ENCODE measurements at places on chromosomes 2 and 18.

DNA sequence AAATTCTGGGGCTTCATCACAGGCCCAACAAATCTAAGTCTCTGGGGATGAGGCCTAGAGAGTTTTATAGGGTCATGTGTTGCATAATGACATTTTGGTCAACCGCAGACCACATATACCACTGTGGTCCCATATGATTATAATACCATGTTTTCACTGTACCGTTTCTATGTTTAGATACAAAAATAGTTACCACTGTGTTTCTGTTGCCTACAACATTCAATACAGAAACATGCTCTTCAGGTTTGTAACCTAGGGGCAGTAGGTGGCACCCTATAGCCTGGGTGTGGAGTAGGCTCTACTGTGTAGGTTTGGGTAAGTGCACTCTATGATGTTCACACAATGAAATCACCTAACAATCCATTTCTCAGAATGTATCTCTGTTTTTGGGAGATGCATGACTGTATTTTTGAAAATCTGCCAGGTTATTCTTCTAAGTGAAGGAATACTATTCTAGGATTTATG is 485.2 kb downstream of the PTPRM start:
- no peak for DNase-seq

GRCh38 chr2:164922134-164922533 is 33.2 kb downstream of the SLC38A11 start:
- no peak for DNase-seq

- DNase-seq = no peak
These were observed 106.9 kb upstream of the CD302 start for GRCh38 chr2:159904959-159905305.

GRCh38 chr2:10452312-10452711 is 4.2 kb upstream of the ODC1 start:
- no peak for DNase-seq

DNA sequence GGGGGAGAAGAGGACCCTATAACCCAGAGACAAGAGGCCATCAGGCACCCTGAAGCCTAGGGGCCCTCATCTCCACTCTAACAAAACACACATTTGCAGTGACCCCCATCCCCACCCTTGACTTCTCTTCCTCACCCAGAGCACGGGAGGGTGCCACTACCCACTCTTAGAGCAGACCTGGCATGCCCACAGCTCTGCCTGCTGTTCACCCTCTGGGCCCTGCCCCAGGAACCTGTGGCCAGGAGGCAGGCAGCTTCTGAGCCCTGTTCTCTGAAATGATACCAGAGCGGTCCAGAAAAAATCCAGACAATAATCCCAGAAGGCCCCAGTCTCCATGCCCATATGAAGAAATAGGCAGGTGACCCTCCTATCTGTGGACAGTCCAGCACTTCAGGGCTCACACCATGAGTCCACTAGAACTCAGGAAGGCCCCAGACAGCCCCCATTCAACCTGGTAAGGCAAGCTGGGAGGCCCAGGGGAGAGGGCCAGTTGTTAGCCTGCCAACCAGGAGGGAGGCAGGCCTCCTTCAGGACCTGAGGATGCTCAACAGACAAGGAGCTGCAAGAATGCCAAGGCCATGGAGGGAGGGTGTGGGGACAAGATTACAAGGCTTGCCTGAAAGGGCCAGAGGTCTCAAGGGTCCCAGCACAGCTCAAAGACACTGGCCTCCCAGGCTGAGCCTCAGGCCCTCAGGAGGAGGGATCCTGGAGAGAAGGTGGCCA is 75.0 kb downstream of the TNS1 start:
- DNase-seq = no peak

GRCh38 chr2:60553495-60554073 is at the start of gene BCL11A:
BCL11A (minus strand) TSS chr2:60553654; CDS start chr2:60553270, 384 bp downstream.
- DNase-seq = peak; percentile 61

DNA sequence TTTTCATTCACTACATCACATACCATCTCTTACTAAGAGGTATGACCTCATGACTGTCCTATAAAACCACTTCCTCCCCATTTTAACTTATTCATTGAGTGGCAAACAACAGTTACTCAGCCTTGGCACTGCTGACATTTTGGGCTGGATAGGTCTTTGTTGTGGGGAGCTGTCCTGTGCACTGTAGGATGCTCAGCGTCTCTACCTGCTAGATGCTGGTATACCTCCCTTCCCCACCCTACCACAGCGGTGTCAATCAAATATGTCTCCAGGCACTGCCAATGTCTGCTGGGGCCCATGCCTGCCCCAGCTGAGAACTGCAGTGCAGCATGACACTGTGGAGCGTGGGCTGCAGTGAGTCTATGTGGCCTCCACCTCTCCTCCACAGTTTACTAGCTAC is 76.3 kb upstream of the MGAT4A start:
- no peak for DNase-seq

GRCh38 chr2:173216051-173216450 is 138.6 kb upstream of the CDCA7 start:
- DNase-seq = no peak

- DNase-seq = no peak
These were observed 152.6 kb upstream of the PELI1 start for GRCh38 chr2:64296695-64297346.

DNA sequence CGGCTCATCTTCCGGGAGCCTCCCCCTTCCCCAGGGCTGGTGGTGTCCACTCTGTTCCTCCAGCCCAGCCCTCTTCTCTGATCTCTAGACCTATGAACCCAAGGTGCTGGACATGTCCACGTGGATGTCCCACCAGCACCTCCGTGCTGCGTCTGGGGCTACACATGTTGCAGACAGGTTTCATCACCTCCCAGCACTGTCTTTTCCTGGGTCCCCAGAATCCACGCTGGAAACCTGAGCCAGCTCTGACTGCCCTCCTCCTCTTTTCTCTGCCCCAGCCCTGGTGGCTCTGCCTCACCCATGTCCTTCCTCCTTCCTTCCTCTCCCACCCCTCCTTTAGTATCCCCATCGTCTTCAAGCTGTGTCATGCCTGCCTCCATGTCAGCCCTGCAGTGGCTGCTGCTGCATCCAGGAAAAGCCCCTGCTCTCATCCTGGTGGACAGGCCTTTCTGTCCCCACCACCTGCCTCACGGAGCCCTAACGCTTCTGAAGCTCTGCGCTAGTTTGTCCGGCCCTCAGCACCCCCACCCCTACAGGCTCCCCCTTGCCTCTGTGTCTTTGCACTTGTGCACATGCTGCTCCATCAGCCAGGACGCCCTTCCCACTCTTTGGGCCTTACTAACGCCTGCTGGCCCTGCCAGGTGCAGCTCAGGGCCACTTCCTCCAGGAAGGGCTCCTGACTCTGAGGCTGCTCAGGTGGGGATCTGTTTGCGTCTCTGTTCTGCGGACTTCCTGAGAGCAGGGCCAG is 105.9 kb downstream of the DYSF start:
- DNase-seq = no peak

- DNase-seq = no peak
These were observed 1.2 kb downstream of the ERMN start for GRCh38 chr2:157324331-157324843.

DNA sequence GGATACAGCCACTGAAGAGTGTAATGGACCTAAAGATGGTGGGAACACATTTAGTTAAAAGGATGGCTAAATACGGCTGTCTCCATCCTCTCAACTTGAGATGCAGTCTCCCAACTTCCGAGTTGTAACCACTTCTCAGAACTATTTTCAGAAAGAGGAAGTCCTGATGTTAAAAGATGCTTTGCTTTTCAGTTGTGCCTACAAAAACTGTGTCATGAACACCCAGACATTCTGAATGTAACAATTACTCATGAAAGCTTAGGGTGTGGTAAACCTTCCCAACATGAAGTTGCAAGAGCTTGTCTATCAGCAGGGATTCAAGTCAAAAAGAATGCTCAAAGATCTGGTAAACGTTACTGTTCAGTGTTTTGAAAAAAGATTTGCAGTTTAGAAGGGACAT is 147.9 kb downstream of the DOCK10 start:
- no peak for DNase-seq

GRCh38 chr2:222049946-222050345 is 248.9 kb downstream of the PAX3 start:
- DNase-seq = no peak

DNA sequence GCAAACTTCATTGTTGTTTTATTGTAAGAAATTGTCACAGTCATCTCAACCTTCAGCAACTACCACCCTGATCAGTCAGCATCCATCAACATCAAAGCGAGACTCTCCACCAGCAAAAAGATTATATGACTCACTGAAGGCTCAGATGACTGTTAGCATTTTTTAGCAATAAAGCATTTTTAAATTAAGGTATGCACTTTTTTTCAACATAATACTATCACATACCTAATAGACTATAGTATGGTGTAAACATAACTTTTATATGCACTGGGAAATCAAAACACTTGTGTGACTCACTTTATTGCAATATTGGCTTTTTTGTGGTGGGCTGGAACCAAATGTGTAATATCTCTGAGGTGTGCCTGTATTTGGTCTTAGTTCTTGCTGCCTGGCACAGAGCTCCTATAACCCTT is 15.6 kb downstream of the SCN1A start:
- DNase-seq = no peak

DNA sequence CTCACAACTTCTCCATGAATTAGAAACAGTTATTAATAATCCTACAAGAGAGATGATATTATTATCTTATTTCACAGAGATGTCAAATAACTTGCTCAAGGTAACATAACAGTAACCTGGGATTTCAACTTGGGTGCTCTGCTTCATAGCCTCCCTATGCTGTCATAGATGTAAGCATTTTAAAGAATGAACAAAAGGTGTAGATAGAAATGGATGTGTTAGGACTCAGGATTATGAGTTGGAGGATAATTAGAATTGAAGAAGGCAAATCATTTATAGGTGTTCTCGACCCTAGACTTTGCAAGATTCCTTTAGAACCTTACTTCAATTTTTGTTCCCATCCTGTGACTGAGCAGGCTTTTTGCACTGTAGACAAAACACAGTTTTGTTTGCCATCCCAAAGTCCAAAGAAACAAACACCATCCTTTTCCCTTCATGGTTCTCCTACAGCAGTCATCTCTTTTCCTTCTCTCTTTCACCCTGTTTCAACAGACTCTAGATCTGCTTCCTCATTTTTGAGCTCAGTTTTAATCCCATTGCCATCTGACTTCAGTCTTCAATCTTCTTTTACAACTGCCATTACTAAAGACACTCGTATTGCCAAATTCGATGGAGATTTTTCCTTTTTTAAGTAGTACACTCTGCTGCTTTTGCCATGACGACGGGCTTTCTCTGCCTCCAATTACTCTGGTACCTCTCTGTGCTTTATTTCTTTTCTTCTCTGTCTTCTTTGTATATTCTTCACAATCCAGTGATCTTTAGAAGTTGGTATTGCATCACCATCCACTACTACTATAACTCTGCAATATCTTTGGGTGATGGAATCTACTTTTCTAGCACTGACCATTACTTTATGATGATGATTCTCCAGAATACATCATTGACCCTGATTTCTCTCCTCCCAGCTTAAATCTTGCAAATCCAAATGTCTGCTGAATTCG is 4.5 kb downstream of the HNMT start:
- DNase-seq = no peak

DNA sequence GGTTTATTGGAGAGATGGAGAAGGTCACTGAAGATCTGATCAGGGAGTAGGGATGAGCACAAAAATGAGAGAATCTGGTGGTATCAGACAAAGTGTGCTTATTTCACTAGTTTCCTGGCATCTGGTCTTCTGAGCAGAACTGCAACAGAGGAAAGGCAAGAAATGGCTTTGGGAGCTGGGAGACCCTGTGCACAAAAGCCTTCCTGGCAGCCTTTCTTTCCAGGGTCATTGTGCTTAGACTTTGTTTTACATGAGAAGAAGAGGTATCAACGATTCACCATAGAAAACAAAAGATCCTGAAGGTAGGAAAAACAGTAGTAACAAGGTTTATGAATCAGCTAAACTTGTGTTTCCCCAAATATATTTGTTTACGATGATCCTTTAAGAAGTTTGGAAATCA is 162.9 kb downstream of the CNTNAP5 start:
- DNase-seq = no peak

DNA sequence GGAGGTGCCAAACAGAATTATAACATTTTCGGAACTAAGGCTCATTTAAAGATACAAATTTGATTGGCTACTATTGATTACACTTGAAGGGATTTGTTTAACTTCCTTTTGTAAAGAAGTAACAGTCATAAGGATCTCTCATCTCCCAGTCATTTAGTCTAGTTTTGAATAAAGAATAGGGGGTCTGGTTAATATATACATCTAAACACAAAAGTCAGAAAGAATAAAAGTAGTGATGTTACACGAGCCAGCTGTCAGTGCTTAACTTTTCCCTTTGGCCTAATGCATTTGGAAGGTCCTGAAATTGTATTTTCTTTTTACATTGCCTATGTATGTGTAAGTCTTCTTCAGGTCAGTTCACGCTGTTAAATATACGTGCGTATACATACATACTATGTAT is 8.1 kb downstream of the SEPTIN2 start:
- no peak for DNase-seq

GRCh38 chr2:19754907-19755306 is 146.9 kb downstream of the TTC32 start:
- no peak for DNase-seq

GRCh38 chr18:35096677-35097011 is 55.4 kb downstream of the MAPRE2 start:
- no peak for DNase-seq

DNA sequence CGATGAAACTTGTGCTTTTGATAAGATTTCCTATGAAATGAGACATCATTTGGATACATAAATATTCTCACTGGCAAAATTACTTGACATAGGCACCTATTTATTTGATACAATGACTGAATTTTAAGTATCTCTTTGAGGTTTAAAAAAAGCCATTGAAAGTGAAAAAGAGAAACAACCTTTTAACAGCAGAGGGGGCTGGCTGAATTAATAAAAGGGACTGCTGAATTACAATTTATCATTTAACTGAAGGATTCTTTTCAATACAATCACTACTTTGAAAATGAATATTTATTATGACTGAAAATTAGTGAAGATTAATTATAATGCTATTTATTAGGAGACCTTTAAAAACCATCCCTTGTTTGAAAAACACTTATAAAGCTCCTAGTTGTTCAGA is 335.3 kb downstream of the DLGAP1 start:
- no peak for DNase-seq

DNA sequence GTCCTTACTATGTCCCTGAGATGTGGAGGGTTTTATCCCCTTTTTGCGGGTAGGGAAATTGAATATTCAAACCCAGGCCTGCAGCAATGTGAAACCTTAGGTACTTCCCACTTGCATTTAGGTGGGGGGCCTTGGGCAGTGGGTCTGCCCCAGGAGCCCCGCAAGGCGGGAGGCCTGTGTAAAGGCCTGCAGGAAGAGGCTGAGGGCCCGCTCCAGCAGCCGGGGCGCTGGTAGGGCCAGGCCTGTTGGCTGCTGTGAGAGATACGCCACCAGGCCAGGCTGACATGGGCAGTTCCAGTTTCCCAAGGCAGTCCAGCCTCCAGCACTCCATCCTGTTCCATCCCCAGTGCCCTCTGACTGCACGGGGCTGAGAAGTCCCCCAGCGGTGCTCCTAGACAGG is 64.2 kb downstream of the GBX2 start:
- DNase-seq = no peak

- DNase-seq = no peak
These were observed 173.1 kb downstream of the ICOS start for GRCh38 chr2:204109681-204110080.

- DNase-seq = no peak
These were observed 57.7 kb downstream of the CD28 start for GRCh38 chr2:203763938-203764664.

Measured in neural crest cell (in vitro differentiated cells).